Right atrium auricular region (tissue), 2 donors: ENCODE measurements at places on chromosomes 1 and 21. TPM values are rescaled to one million over a fixed set of nuclear protein-coding genes. Genes with fewer than 3 reads are reported as not detected.

The OR2L8 gene
- total RNA-seq = not detected

The COL24A1 gene
- 0.67 TPM for total RNA-seq

The FALEC gene
- total RNA-seq = not detected

The F5 gene
- total RNA-seq = 4.9 TPM

The KCNJ15 gene
- 0.33 TPM for total RNA-seq

The TEX50 gene
- total RNA-seq = not detected

The ADCY10 gene
- 0.35 TPM for total RNA-seq

The LCE2B gene
- not detected for total RNA-seq

The USP48 gene
- total RNA-seq = 24.1 TPM

The TMEM81 gene
- total RNA-seq = 2.4 TPM

- H3K36me3 ChIP-seq = no peaks in the 10 kb centered on the region
- no peaks in the 10 kb centered on the region for H3K4me1 ChIP-seq
- no peaks in the 10 kb centered on the region for H3K27me3 ChIP-seq
- no peak overlapping the region for H3K27ac ChIP-seq
Measured at GRCh38 chr1:217484871-217485270, 146.0 kb downstream of the GPATCH2 start.

DNA sequence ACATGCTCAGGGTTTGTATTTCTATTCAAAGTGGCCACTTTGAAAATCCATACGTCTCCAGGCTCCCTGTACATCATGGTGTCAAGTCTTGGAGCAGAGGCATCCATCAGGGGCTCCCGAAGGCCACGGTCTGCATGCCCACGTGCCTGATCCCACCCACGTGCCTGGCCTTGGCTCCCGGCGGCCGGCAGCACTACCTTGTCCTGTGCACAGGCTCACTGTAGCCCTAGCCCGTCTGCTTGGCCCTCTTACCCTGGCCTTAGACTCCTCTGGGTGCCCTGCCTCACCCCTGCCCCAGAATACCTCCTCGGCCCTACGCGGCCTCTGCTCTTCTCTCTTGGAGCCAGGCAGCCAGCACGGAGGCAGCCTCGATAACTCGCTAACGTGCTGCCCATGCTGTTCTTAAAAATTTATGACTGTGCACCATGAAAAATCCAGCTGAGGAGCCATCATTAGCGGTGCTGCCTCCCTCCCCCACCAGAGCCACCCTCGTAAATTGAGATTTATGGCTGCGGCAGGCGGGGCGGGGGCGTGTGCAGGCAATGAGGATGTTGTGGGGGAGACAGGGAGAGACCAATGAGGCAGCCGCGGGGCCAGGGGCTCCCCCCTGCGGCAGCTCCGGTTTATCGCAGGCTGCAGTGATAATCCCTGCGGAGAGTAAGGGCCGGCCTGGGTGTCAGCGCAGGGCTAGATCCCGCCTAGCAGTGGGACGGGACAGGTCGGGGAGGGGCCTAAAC is 24.6 kb downstream of the DMAP1 start:
- H3K4me1 ChIP-seq = no peaks in the 10 kb centered on the region
- H3K27me3 ChIP-seq = no peaks in the 10 kb centered on the region
- H3K27ac ChIP-seq = no peak overlapping the region
- DNase-seq = no peak

GRCh38 chr1:193308438-193308837 is 122.0 kb upstream of the B3GALT2 start:
- no peak overlapping the region for H3K27ac ChIP-seq
- no peaks in the 10 kb centered on the region for H3K27me3 ChIP-seq
- no peak for DNase-seq
- H3K4me1 ChIP-seq = no peaks in the 10 kb centered on the region
- H3K4me3 ChIP-seq = no peak overlapping the region

DNA sequence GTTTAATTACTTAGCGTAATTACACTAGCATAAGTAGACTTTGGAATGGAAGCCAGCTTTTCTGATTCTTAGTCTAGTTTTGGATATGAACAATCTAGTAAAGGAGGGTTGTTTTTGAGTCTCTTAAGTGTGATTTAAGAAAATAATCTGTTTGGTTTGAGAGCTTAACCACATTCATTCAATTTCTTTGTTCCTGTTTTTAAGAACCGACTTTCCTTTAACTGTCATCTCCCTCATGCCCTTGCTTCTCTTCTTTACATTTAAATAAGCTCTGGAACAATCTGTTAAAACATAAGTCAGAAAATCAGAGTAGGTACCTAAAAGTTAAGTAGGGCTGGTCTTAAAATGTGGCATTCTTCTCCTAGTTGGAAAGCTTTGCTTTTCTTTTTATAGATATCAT is 27.7 kb downstream of the CDC42 start:
- no peaks in the 10 kb centered on the region for H3K27me3 ChIP-seq
- no peak overlapping the region for H3K27ac ChIP-seq
- peaks cover 12% of the 10 kb centered on the region for H3K36me3 ChIP-seq
- no peak overlapping the region for H3K4me3 ChIP-seq
- no peak for DNase-seq
- peaks cover 49% of the 10 kb centered on the region for H3K4me1 ChIP-seq

DNA sequence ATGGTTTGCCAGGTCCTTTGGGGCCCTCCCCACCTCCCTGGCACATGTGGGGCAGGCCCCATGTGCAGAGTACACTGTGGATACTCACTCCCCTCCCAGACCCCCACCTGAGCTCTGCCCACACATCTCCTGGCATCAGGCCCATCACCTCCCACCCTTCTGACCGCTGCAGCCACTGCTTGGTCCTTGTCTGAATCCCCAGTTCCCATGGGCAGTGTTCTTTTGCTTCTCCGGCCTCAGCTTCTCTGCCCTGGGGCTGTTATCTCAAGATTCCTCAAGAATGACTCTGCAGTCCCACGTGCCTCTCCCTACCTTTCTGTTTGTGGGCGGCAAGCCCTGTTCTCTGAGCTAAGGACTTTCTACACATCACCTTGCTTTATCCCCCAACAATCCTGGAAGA is 187.7 kb upstream of the EDN2 start:
- no peak overlapping the region for H3K4me3 ChIP-seq
- H3K4me1 ChIP-seq = peaks cover 11% of the 10 kb centered on the region
- H3K27ac ChIP-seq = no peak overlapping the region
- no peaks in the 10 kb centered on the region for H3K27me3 ChIP-seq

DNA sequence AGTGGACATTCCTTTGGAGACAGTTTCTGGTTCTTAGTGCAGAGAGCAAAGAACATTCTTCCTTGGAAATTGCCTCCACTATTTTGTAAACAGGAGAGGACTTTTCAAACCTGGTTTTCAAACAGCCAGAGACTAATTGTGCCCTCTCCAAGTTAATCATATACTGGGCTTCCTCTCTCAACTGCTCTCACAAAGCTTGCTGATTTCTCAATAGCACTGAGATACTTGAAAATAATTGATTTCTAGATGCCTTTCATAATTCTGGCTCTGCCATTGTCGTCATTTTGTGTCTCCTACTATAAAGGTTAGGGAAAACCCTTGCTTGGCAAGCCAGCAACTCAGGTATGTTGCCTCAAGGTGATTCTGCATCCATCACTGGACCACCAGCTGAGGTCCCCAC is 56.0 kb downstream of the KCNJ15 start:
- no peaks in the 10 kb centered on the region for H3K36me3 ChIP-seq
- no peak for DNase-seq
- H3K27me3 ChIP-seq = no peaks in the 10 kb centered on the region
- H3K27ac ChIP-seq = no peak overlapping the region
- H3K4me1 ChIP-seq = no peaks in the 10 kb centered on the region

DNA sequence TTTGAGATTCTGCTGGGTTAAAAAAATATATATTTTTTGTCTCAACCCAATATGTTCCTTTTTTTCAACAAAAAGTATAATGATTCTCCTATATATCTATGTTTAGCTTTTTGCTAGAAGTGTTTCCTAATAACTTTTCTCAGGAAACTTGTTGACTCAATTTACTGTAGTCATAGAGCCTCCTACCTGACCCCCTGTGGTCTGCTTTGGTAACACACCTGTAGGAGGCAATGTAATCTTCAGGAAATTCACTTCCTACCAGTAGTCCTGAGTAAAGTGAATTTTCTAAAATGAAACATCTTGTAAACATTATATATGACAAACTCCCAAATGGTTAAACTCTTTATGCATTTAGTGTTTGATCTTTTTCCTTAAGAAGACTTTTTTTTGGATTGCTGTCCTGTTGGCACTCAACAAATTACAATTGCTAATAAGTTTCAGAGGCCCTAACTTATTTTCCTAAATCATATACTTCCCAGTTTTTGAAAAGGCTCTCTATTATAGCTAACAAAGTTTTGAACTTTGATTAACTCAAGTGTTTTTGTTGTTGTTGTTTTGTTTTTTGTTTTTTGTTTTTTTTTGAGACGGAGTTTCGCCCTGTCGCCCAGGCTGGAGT is 118.3 kb downstream of the OLFML2B start:
- H3K27ac ChIP-seq = no peak overlapping the region
- DNase-seq = no peak
- H3K4me3 ChIP-seq = no peak overlapping the region
- H3K36me3 ChIP-seq = no peaks in the 10 kb centered on the region

DNA sequence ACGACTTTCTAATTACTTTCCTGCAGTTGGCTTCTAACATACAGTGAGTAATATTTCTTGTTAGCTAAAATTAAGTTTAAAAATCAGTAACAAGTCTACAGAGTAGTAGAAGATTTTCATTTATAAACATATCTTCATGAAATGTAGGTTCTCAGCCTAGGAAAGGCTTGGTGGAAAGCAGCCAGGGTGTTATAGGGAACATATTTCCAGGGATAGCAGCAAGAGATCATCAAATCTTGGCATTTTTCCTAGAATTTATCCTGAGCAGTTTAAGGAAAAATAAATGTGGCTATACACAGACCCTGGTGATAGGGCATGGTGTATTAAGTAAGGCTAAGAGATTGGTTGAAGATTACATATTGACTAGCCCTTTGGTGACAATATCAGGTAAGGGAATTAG is 203.5 kb upstream of the NEGR1 start:
- H3K27ac ChIP-seq = no peak overlapping the region
- no peaks in the 10 kb centered on the region for H3K27me3 ChIP-seq
- H3K4me1 ChIP-seq = no peaks in the 10 kb centered on the region
- H3K4me3 ChIP-seq = no peak overlapping the region
- DNase-seq = no peak
- H3K36me3 ChIP-seq = no peaks in the 10 kb centered on the region
